Progenitor cell of endocrine pancreas (in vitro differentiated cells): ENCODE measurements at places on chromosomes 16 and 17. TPM values are rescaled to one million over a fixed set of nuclear protein-coding genes. Genes with fewer than 3 reads are reported as not detected.
A peak's percentile ranks its signal among the peaks of the same experiment; 100 is the strongest.

DNA sequence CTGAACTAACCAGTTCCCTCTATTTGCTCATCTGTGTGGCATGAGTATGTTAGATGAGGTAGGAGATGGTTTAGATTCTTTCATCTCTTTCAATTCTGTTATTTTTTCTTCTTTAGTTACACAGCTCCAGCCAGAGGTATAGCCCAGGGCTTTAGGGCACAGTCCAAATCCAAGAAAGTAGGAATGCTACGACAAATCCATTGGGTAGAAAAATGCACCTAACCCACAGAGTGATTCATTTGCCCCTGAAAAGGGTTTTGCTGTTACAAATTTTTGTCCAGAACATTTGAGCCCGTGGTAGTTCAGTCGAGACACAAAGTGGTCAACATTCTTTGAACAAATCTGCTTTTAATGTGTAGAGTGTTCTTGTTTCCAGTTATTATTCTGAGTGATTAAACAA, 250.7 kb downstream of the HS3ST3A1 start:
- no peak for DNase-seq

GRCh38 chr16:66581246-66581952, 2.1 kb downstream of the CMTM2 start:
- no peak for DNase-seq

The TAC4 gene
- not detected in 2 replicates for total RNA-seq

- DNase-seq, result no peak
Measured at GRCh38 chr16:82011199-82011641, at the start of gene SDR42E1. SDR42E1 (minus strand) TSS chr16:82011470; CDS start chr16:82000858, 10,612 bp downstream.

The GIT1 gene
- 51.6 and 54.9 TPM in 2 replicates for total RNA-seq

The TOP2A gene
- total RNA-seq, result 111 and 114 TPM in 2 replicates

- peak; percentile 53 for DNase-seq
Measured at GRCh38 chr17:6913608-6914443, 82.0 kb upstream of the ALOX12 start.

DNA sequence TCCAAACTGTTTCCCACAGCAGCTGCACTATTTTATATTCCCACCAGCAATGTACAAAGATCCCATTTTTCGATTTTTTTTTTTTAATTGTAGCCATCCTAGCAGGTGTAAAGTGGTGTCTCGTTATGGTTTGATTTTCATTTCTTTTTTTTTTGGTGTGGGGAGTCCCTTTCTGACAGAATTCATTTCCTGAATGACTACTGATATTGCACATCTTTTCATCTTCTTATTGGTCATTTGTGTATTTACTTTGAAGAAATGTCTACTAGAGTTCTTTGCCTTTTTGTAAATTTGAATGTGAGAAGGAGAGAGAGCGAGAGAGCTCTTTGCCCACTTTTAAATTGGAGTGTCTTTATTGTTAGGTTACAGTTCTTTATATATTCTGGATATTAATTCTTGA, 14.0 kb downstream of the CYB5B start:
- DNase-seq, result no peak

DNA sequence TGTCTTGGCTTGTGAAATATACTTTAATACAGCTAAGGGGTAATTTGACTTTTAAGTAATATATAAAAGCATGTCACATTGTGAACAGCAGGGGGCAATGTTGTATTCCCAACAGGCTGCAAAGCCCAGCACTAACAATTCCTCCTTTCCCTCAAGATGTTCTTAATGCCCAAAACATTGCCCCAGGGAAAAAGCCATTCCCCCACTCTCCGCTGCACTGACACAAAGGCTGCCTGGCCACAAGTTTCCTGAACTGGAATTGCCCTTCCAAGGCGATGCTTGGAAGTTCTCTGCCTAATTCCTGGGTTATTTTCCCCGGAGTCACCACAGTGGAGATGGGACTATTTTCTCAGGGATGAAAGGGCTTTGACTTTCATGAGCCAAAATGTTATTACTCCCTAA, 27.2 kb downstream of the CLEC16A start:
- DNase-seq, result peak; percentile 19

The CLEC18C gene
- total RNA-seq, result 0.17 TPM in 1 of 2 replicates, not detected in the other

DNA sequence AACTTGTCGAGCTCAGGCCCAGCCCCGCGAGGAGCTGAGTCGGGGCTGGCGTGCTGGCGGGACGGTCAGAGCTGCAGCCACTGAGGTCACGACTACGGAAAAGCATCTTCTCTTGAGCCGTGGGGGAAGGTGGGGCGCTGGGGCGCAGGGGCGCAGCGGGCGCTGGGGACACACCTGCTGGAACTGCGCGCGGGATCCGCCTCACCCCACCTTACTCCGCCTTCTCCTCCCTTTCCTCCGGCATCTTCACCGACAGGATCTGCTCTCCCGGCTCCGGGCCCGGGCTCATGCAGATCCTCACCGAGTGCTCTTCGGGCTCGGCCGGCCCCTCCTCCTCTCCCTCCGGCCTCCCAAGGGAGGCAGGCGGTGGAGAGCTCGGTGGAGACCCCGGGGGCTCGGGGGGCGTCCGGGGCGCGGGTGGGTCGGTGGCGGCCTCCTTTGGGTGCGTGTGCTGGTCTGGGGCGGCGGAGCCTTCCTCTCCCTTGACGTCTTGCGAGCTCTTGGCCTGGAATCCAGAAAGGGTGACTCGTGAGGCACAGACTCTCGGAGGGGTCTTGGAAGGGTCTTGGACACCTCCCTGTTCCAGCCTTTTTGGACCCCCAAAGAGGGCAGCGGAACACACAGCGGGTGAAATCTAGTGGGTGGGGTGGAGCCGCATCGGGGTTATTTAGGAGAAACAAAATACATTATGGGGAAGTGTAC, 81.8 kb upstream of the KIFC3 start:
- no peak for DNase-seq

The FUS gene
- total RNA-seq, result 739 TPM in 2 replicates

The P2RX5 gene
- total RNA-seq, result 0.89 and 0.95 TPM in 2 replicates

GRCh38 chr17:6599364-6599763, 41.1 kb downstream of the KIAA0753 start:
- no peak for DNase-seq

The AXIN2 gene
- total RNA-seq, result 10.2 and 10.7 TPM in 2 replicates

The IRX6 gene
- not detected in 2 replicates for total RNA-seq

DNA sequence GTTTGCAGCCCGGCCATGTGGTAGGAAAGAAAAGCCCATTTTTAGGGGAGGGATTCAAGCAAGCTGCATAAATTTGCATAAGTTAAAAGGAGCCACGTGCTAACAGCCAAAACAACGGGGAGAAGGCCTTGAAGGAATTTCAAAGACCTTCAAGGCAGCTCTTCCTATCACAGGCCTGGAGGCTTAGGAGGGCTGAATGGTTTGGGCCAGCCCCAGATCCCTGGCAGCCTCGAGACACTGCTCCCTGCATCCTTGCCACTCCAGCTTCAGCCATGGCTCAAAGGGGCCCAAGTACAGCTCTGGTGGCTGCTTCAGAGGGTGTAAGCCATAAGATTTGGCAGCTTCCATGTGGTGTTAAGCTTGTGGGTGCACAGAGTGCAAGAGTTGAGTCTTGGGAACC, 22.6 kb downstream of the PRDM7 start:
- DNase-seq, result no peak

- DNase-seq, result no peak
Measured at GRCh38 chr16:2924901-2925755, 13.4 kb downstream of the FLYWCH1 start.

GRCh38 chr16:67446968-67447507, 16.1 kb downstream of the HSD11B2 start:
- no peak for DNase-seq
